ENCODE measurements at places on chromosomes 1 and 21. TPM values are rescaled to one million over a fixed set of nuclear protein-coding genes. Genes with fewer than 3 reads are reported as not detected.

LIN28A gene
- 107 TPM for total RNA-seq

GRCh38 chr1:31745096-31745945, 18.8 kb downstream of the ADGRB2 start:
- no peak overlapping the region for H3K4me3 ChIP-seq
- H3K4me1 ChIP-seq: peaks cover 22% of the 10 kb centered on the region
- DNase-seq: peak; percentile 86
- H3K27me3 ChIP-seq: peaks cover 17% of the 10 kb centered on the region

DNA sequence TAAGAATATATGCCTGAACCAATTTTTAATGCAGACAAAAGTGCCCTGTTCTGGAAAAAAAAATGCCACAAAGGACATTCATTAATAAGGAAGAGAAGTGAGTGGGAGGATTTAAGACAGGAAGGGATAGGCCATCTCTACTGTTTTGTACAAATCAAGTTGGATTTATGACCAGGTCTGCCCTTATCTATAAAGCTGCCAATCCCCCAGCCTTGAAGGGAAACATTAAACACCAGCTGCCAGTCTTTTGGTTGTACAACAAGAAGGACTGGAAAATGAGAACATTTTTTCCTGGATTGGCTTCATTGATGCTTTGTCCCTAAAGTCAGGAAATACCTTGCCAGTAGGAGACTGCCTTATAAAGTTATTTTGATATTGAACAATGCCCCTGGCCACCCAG, 444.0 kb downstream of the NPHP4 start:
- H3K36me3 ChIP-seq: no peaks in the 10 kb centered on the region
- H3K27me3 ChIP-seq: no peaks in the 10 kb centered on the region
- DNase-seq: no peak
- no peaks in the 10 kb centered on the region for H3K4me1 ChIP-seq

- DNase-seq: no peak
- H3K4me1 ChIP-seq: peaks cover 10% of the 10 kb centered on the region
- H3K27ac ChIP-seq: no peak overlapping the region
Observed at GRCh38 chr1:56424744-56425493, 154.4 kb downstream of the PLPP3 start.

DNA sequence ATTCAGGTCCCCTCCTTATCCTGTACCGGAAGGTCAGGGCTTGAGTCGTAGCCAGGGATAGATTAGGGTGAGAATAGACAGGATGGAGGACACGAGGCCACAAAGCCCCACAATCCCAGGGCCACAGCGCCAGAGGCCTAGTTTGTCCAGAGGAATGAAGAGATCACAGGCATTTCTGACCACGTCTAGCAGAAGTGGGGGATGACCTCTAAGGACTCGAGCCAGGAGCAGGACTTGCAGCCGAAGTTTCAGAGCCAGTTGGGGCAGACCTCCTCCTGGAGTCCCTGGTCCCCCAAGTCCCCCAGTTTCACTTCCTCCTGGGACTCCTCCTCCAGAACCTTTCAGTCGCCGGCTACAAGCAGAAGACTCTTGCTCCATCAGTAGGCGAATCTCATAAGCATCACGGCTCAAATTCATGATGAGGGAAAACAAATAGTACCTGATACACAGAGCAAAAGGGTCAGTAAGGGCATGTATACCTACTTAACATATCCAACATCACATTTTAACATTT, 2.3 kb upstream of the ITGA10 start:
- peaks cover 35% of the 10 kb centered on the region for H3K36me3 ChIP-seq
- no peak for DNase-seq
- H3K27me3 ChIP-seq: peaks cover 2% of the 10 kb centered on the region
- peaks cover 21% of the 10 kb centered on the region for H3K4me1 ChIP-seq
- H3K4me3 ChIP-seq: peak overlapping the region; percentile 24

DNA sequence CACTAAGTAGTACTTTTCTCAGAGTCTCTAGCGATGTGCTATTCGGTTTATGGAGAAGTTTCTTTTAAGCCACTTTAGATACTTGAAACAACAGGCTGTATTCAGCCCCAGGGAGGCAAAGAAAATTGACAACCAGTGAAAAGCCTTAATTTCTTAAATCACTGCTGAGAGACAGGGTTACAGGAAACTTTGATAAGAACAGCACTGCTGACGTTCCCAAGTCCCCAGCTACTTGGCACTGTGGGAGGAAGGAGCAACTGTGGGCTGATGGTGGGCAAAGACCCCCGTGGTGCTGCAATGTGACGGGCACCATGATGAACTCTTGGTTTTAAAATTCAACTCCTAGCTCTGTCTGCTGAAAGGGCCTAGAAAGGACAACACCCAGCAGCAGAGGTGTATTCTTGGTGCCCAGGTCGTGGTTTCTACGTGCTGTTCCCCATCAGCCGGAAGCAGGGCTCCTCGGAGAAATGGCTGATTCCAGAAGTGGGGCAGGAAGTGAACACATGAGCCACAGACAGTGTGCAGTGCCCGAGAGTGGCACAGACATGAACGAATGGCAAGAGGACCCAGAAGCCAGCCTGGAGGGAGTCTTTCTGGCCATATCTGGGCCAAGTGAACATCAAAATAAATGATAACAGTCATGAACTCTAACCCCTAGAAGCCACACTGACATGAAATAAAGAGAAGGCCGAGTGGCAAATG, 5.3 kb downstream of the PTTG1IP start:
- H3K27ac ChIP-seq: peak overlapping the region; percentile 13
- no peak for DNase-seq
- no peak overlapping the region for H3K4me3 ChIP-seq
- peaks cover 22% of the 10 kb centered on the region for H3K36me3 ChIP-seq
- H3K4me1 ChIP-seq: peaks cover 55% of the 10 kb centered on the region
- H3K27me3 ChIP-seq: peaks cover 13% of the 10 kb centered on the region
